Brain microvascular endothelial cell (primary cell): ENCODE measurements at places on chromosomes 3 and 15.
A peak's percentile ranks its signal among the peaks of the same experiment; 100 is the strongest.

- no peak for DNase-seq
These were observed 292.6 kb downstream of the SUCLG2 start for GRCh38 chr3:67361770-67362169.

- no peak for DNase-seq
These were observed 362.8 kb downstream of the EPHA6 start for GRCh38 chr3:97177242-97177641.

DNA sequence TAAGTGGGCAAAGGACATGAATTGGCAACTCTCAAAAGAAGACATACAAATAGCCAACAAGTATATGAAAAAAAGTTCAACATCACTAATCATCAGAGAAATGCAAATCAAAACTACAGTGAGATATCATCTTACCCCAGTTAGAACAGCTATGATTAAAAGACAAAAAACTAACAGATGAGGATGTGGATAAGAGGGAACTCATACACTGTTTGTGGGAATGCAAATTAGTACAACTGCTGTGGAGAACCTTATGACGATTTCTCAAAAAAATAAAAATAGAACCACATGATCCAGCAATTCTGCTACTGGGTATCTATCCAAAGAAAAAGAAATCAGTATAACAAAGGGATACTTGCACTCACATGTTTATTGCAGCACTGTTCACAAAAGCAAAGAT is 28.6 kb downstream of the NEK10 start:
- DNase-seq, result no peak

- no peak for DNase-seq
These were observed 355 bp downstream of the FBXW12 start for GRCh38 chr3:48372377-48372770.

GRCh38 chr3:102361101-102361500 is 73.7 kb upstream of the ZPLD1 start:
- DNase-seq, result no peak

DNA sequence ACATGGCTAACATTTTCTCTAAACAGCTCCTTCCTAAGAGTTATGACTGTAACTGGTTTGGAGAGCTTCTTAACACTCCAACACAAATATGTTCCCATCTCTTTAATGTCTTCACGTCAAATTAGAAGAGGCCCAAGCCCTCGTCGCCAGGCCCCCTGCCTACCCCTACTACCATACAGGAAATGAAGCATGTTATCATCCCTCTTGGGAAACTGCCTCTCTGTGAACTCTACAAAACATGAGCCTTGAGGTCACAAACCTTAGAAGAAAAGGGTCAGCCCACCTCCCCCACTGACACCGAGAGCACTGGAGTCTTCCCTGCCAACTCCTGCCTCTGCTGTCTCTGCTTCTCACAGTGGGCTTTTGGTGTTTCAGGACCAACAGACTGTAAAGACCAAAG is 243.1 kb upstream of the STT3B start:
- DNase-seq, result no peak

- no peak for DNase-seq
These were observed 55.2 kb upstream of the GCNT3 start for GRCh38 chr15:59556380-59556779.

DNA sequence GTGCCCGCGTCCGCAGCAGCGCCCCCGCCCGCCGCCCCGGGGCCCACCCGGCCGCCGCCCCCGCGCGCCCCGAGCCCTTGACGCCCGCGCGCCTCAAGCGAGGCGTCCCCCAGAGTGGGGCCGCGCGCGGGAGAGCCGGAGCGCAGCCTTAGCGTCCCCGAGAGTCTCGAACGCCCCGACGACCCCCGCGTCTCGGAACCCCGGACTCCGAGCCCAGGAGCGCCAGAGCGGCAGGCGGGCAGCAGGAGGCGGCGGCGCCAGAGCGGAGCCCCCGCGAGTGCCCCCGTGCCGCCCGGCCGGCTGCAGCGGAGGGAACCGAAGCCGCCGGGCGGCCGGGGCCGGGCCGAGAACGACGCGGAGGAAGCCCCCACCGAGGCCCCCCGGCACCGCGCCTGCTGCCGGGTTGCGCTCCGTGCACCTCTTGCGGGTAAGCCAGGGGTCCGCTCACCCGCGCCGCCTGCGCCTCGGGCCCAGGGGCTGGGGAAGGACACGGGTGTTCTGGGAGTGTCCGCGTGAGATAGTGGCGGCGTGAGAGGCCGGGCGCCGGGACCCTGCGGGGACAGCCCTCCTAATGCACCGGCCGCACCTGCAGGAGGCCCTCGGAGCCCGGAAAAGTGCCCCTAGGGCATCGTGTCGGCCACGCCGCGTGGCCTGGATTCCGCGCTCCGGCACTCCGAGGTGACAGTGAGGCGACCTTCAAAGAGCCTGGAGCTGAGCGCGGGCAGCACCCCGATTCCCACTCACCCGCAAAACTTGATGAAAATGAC is 52.0 kb upstream of the ULK4 start:
- no peak for DNase-seq

GRCh38 chr15:81968691-81969090 is 77.1 kb downstream of the MEX3B start:
- no peak for DNase-seq

DNA sequence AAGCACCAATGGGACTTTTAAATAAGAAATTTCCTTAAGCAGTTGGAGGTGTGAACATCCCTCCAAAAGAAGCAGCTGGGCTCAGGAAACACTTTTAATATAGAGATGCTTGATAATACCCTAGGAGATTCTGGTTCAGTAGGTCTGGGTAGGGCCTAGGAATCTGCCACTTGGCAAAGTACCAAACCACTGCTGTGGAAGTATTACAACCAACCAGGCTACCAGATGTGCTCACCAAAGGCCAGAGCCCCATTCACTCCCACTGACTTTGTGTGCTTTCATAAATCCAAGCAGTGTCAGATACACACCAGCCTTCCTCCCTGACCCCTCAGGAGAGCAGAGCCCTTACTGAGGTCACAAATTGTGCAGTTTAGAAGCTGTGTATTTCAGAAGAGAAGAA is 162.6 kb downstream of the CCNL1 start:
- DNase-seq, result no peak

DNA sequence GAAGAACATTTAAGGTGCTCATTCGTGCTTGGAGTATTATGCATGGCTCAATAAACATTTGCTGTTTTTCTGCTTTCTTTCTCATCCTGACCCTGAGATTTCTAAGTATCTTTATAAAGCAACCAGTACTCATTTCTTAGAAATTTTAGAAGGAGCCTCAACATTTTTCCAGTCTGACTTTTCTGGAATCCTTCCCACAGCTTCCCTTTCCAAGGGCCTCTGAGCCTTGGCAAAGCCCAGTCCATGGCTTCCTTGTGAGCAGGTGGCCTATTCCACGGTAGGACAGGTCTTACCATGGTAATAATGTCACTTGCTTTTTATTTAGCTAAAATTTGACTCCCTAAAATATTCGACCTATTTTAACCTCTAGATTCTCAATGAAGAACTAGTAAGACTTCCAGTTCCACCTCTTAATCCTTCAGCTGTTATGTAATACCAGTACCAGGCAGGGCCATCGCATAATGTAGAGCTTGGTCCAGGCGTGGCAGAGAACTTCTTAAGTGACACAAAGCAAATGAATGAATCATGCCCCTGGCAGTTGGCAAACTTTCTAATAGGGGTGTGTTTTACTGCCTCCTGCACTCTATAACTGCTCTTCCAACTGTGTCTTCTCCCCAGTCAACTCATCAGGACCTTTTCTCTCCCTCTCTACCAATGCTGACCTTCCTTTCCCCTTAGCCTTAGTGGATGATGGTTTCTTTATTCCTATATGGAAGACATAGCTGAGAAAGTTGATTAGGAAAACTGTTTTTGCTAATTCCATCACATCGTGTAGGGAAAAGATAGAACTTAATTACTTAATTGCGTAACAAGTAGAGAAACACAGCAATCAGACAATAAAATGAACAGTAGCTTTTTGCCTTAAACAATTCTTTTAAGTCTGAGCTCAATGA is 894 bp upstream of the TM4SF4 start:
- peak; percentile 63 for DNase-seq

DNA sequence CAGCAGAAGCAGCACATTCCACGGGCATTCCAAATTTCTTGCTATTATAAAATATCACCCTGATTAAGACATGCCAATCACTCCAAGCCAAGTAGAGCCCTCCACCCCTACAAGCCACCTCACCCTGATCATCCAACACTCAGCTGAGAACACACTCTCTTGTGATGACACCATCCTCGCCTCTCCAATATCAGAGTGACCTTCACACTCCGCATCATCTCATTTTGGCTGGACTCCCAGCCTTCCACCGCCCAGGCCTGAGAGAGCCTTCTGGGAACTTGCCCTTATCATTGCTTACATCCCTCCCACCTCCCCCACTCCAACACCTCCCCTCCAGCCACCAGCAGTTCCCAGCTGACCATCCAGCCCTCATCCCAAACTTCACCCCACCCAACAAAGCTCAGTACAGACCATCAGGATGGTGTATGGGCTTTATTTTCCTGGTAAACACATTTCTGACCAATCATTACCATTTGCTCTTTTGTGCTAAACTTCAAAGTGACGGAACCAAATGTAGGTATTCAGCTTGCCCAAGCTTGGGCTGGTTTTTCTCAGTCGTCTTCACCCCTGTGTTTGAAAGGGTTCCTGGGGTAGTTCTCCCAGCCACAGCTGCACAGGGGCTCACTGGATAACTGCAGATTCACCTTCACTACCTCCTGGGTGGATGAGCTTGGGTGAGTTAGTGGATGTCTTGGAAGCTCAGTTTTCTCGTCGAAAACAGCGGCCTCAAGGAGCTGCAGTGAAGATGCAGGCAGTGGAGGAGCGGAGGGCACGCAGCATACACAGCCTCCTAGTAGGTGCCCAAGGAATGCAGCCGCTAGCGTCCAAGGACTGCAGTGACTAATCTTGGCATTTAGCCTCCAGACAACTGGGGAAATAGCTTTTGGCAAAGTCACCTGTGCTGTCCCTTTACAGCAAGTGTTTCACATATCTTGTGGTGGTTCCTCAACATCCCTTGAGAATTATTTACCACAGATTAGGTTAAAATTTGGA is 115.1 kb downstream of the LIPC start:
- peak; percentile 92 for DNase-seq

GRCh38 chr15:75452865-75453702 is 1.6 kb upstream of the SIN3A start:
- peak; percentile 14 for DNase-seq

- no peak for DNase-seq
These were observed 11.5 kb downstream of the NUDT16 start for GRCh38 chr3:131393051-131393450.

GRCh38 chr3:190706582-190706981 is 155.9 kb downstream of the GMNC start:
- no peak for DNase-seq

GRCh38 chr3:173275740-173276139 is 121.8 kb upstream of the NLGN1 start:
- no peak for DNase-seq

GRCh38 chr3:45655906-45656305 is 33.3 kb upstream of the SACM1L start:
- DNase-seq, result no peak

DNA sequence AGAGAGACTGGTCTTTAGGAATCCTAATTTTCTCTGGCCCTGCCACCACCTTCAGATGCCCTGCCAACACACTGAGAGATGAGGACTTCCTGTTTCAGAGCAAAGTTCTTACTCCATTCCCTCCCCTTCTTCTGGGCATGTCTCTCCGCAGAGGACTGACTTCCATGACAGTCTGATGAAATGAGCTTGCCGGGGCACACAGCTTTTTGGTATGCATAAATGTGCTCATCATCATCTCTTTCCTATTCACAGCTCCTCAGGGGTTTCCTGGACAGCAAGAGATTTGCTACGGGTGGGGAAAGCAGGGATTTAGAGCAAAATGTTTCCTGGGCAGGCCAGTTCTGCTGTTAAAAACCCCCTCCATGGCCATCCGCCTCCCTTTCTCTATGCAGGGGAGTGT is 27.6 kb upstream of the SEMA6D start:
- no peak for DNase-seq

DNA sequence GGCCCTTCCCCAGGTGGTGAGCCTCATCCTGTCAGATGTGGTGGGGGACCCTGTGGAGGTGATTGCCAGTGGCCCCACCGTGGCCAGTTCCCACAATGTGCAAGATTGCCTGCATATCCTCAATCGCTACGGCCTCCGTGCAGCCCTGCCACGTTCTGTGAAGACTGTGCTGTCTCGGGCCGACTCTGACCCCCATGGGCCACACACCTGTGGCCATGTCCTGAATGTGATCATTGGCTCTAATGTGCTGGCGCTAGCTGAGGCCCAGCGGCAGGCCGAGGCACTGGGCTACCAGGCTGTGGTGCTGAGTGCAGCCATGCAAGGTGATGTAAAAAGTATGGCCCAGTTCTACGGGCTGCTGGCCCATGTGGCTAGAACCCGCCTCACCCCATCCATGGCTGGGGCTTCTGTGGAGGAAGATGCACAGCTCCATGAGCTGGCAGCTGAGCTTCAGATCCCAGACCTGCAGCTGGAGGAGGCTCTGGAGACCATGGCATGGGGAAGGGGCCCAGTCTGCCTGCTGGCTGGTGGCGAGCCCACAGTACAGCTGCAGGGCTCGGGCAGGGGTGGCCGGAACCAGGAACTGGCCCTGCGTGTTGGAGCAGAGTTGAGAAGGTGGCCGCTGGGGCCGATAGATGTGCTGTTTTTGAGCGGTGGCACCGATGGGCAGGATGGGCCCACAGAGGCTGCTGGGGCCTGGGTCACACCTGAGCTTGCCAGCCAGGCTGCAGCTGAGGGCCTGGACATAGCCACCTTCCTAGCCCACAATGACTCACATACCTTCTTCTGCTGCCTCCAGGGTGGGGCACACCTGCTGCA is 4.8 kb downstream of the GLYCTK start:
- no peak for DNase-seq

GRCh38 chr15:26128611-26129140 is 265.5 kb upstream of the ATP10A start:
- DNase-seq, result no peak

- no peak for DNase-seq
These were observed 521.8 kb upstream of the CNTN3 start for GRCh38 chr3:75136100-75136897.

DNA sequence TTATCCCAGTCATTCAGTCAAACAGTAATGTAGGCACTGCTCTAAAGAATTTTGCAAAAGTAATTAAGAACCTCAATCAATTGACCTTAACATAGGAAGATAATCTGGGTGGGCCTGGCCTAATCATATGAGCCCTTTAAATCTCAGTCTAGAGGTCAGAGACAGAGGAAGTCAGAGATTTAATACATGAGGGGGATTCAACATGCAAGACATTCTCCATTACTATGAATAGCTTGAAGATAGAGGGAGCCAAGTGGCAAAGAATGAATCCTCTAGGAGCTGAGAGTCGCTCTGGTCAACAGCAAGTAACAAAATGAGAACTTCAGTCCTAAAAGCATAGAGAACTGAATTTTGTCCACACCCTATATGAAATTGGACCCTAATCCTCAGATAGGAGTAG is 39.0 kb upstream of the MBNL1 start:
- no peak for DNase-seq

DNA sequence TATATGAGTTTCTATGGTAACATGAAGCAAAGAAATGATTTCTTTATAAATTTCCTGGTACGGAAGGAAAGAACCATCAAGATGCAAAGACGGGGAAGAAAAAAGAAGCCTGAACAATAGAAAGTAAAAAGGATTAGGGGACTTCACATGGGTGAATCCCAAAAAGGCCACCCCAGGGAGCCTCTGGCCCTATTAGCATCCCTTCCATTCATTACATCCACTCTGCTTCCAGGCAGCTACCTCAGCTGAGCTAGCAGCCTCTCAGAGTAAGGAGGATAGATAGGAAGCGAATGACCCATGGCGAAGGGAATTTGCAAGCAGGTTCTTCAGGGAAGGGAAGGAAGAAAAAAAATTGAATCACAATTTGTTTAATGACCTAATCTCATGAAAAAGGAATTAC is 81.6 kb downstream of the GABRB3 start:
- DNase-seq, result no peak

GRCh38 chr3:152241142-152242017 is 27.3 kb upstream of the MBNL1 start:
- no peak for DNase-seq
